ENCODE measurements at places on chromosomes 7 and 10.

GRCh38 chr10:58064714-58065528 is 202.8 kb downstream of the IPMK start:
- DNase-seq = peak; percentile 62

DNA sequence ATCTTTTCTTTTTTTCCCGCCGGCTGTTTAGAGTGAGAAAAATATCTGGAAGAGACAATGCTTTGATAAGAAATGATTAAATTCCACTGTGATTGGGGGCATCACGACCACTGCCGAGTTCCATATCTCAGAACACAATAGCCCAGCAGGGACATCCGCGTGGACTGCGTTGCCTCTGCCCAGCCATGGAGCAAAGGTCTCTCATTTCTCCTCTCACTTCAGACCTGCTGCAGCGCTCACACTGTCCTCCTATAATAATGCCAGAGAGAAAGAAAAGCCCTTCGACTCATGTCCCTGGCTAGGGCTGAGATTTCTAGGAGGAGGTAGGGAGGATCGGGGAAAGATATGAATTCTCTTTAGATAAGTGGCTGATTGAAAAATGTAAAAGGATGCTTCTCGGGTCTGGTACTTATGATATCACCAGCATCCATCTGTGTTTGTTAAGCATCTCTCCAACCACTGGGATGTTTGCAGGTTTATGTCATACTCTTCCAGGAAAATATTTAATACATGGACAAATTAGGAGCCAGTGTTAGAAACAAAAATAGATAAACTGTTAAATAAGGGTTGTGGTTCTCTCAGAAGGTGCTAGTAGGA is 472.9 kb upstream of the AKR1E2 start:
- DNase-seq = no peak

DNA sequence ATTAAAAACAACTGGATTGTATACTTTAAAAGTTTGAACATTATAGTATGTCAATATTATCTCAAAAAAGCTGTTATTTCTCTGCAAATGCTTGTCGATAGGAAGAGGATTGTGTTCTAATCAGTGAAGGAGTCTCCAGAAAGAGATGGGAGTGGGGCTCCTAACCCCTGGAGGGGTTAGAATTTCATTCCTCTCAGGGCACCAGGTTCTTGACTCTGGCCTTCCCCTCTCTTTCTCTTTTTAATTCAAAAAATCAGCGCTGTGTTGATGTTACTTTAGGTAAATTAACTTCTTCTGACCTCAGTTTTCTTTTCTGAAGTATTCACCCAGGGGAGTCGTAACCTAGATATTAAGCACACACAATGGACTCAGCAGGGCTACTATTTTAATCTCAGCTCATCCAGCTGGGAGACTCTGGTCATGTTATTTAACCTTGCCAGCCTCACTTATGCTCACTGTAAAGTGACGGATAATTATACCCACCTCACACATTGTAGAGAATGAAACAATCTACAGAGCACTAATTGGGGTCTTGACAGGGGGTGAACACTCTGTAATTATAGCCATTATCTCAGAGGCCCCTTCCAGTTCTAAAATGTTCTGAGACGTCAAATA is 59.4 kb downstream of the GCC1 start:
- DNase-seq = no peak

GRCh38 chr7:134836447-134836846 is 57.0 kb downstream of the CALD1 start:
- DNase-seq = no peak

DNA sequence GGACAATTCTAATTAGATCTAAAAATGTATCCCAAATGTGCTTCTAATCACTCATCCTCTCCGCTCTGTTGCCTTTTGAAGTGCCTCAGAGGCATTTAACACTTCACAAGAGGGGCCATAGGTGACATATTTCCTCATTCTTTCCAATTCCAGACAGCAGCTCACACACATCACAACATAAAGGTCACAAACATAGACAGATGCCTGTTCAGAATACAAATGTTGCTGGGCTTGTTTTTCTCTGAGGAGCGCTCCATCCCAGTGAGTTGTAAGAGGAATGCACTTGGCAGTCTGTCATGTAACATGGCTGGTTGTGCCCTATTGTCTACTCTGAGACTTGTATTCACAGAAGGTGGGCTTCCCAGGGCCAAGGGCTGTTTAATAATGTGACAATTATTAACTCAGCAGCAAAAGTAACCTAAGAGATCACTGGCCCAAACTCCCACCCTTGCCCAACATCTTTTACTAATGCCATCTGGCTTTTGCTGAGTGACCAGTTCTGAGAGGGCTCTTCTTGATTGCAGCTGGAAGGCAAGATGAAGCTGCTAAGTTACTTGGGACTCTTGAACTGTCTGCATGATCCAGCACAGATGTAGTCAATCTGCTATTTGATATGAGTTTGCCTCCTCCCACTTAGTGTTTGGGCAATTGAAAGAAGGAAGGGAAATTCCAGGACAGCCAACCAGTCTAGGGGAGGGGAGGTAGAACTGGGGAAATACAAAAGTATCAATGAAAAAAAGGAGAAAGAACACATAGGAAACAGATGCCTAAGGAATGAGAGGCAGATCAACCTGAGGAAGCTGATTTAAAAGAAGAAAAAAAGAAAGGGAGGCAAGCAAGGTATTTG is 13.6 kb downstream of the PON2 start:
- peak; percentile 78 for DNase-seq

Measured in renal pelvis (tissue), 12 donors.